Fibroblast of pulmonary artery (primary cell): ENCODE measurements at places on chromosomes 5 and 9.

GRCh38 chr9:2826291-2826690 lies 17.6 kb downstream of the PUM3 start:
- DNase-seq = no peak

DNA sequence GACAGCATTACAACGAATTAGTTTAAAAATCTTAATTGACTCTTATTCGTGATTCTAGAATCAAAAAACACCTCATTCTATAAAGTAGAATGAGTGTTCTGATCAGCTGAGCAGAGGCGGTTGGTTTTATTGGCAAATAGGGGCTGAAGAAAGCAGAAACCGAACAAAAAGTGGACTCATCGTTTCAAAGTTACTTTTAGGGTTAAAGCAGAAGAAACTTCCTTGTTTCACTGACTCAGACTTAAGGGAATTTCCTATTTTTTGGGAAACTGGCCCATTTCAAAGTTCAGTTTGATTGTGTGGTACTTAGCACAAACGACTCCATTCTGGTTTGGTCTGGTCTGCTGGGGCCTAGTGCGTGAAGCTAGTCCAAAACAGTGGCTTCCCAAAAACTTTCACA lies 862 bp upstream of the NDUFB6 start:
- DNase-seq = no peak

- DNase-seq = no peak
Observed at GRCh38 chr9:110142868-110143481, 65.0 kb downstream of the C9orf152 start.

DNA sequence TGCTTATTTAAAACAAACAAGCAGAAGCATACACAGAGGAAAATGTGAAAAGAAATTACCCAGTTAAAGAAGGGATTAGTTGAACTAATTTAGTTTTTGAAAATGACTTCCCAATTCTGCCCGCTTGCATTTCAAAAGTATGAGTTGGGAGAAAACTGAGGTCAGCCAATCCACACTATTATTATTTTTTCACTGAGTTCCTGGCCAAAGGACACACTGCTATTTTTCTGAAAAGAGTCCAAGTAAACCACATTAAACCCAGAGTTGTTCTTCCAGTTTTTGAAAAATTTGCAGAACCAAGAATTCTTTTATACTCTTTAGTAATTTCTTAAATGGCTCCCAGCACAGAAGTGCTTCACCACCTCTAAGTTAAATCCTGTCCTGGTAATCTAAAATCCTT lies 7.5 kb downstream of the SMU1 start:
- no peak for DNase-seq

- no peak for DNase-seq
Observed at GRCh38 chr5:62741761-62742160, 163.1 kb downstream of the LRRC70 start.

DNA sequence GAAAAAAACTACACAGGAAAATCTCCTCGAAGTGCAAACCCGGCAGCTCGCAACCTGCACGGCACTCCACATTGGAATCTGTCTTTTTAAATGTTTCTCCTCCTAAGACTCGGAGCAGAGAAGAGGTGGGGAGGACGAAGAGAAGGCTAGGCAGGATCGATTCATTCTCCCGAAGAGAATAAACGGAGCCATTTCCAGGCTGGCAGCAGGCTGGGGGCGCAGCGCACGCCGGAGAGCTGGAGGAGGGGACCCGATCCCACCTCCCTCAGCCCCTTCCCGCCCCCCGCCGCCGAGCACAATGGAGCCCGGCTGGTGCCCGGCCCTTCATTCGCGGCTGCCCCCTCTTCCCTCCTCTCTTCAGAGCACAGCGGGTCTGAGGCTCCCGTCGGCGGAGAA lies 628 bp downstream of the HOMER1 start:
- DNase-seq = no peak

- no peak for DNase-seq
Observed at GRCh38 chr5:127186657-127187056, 103.9 kb upstream of the MEGF10 start.
